ENCODE measurements at places on chromosomes 2 and 18. TPM values are rescaled to one million over a fixed set of nuclear protein-coding genes. Genes with fewer than 3 reads are reported as not detected.

The SMIM21 gene
- total RNA-seq = not detected

DNA sequence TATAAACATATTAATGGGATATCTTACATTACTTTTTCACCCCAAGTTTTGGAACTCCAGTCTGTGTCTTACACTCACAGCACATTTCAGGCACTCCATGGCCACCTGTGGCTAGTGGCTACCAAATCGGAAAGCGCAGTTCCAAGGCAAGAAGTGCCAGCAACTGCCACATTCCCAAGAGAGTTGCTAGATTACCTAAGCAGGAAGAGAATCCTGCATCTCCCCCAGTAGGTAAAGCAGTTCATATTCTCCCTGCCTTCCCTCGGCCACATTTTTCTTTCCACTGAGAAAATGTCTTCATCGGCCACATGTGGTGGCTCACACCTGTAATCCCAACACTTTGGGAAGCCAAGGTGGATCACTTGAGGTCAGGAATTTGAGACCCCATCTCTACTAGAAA lies 62.8 kb downstream of the MEX3C start:
- no peak for DNase-seq

GRCh38 chr2:129849559-129850160 lies 129.8 kb upstream of the RAB6C start:
- DNase-seq = peak; percentile 57

- DNase-seq = no peak
Measured at GRCh38 chr18:11857177-11857887, 6.1 kb downstream of the CHMP1B start.

DNA sequence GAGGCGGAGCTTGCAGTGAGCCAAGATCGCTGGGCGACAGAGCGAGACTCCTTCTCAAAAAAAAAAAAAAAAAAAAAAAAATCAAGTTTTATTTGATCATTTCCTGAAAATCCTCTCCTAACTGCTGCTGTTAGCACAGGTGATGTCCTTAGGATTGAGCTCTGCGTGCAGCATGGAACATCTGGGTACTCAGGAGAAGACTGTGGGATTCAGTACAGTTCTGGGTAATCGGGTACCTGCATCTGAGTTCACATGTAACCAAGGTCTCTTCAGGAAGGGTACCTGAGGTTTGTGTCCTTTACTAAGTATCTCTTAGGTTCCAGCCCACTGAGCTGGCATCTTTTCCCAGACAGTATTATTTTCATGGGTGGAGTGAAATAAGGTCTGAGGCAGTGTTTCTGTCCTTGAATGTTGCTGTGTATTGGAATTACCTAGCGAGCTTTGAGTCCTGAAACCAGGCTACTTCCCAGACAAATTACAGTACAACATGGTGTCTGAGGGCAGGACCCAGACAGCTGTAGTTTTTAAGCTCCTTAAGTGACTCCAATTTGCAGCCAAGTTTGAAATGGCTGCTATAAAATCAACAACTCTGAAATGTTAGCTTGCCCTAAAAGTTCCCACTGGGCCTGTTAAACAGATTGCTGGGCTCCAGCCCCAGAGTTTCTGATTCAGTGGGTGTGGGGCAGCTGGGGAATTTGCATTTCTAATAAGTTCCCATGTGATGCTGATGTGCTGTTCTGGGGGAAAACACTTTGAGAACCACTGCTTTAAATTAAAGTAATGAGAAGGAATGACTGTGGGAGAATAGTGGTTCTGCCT lies 120.5 kb downstream of the PMAIP1 start:
- no peak for DNase-seq

- no peak for DNase-seq
Measured at GRCh38 chr2:54676656-54677055, 46.8 kb upstream of the EML6 start.
